Liver (tissue), 10 donors: ENCODE measurements at places on chromosomes 7 and 10. TPM values are rescaled to one million over a fixed set of nuclear protein-coding genes. Genes with fewer than 3 reads are reported as not detected.
A peak's percentile ranks its signal among the peaks of the same experiment; 100 is the strongest.

TRIM50 gene
- 1.4 TPM for polyA plus RNA-seq

GIMAP5 gene
- polyA plus RNA-seq, result 13.0 TPM

DNA sequence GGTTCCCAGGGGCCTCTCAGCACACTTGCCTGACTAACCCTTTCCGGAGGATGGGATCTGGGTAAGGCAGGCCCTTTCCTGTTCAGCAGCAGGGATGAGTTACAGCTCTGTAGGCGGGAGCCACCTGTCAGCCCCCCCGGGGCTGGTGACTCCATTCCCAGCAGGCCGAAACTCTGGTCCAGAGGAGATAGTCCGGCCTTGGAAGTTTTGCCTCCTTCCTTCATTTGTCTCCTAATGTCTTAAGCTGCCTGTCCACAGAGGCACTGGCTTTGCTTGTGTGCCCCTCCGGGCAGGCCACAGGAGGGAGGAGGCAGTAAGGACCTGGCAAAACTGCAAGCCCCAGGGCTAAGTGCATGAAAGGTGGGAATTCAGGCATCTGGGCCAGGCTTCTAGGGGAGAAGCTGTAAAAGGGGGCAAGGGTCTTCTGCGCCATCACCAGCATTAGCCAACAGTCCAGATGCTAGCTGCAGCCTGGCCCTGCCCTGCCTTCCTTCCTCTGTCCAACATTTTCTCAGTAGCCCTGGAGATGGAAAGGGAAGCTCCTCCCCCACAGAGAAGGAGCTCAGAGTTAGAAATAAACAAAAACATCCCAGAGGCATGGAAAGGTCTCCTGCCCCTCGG lies 1.2 kb downstream of the ADIRF start:
- peaks cover 24% of the 10 kb centered on the region for H3K4me1 ChIP-seq
- no peak for DNase-seq
- no peaks in the 10 kb centered on the region for H3K36me3 ChIP-seq
- H3K27ac ChIP-seq, result peak overlapping the region; percentile 56
- no peaks in the 10 kb centered on the region for H3K27me3 ChIP-seq

- H3K27me3 ChIP-seq, result no peaks in the 10 kb centered on the region
- DNase-seq, result no peak
- no peak overlapping the region for H3K27ac ChIP-seq
- no peak overlapping the region for H3K4me3 ChIP-seq
- no peaks in the 10 kb centered on the region for H3K4me1 ChIP-seq
These were observed 159.0 kb downstream of the SND1 start for GRCh38 chr7:127810696-127811660.

GRCh38 chr7:133481676-133482075 lies 228.8 kb downstream of the EXOC4 start:
- no peaks in the 10 kb centered on the region for H3K36me3 ChIP-seq
- H3K4me3 ChIP-seq, result no peak overlapping the region
- no peaks in the 10 kb centered on the region for H3K27me3 ChIP-seq
